ENCODE measurements at places on chromosomes 1 and 21.

DNA sequence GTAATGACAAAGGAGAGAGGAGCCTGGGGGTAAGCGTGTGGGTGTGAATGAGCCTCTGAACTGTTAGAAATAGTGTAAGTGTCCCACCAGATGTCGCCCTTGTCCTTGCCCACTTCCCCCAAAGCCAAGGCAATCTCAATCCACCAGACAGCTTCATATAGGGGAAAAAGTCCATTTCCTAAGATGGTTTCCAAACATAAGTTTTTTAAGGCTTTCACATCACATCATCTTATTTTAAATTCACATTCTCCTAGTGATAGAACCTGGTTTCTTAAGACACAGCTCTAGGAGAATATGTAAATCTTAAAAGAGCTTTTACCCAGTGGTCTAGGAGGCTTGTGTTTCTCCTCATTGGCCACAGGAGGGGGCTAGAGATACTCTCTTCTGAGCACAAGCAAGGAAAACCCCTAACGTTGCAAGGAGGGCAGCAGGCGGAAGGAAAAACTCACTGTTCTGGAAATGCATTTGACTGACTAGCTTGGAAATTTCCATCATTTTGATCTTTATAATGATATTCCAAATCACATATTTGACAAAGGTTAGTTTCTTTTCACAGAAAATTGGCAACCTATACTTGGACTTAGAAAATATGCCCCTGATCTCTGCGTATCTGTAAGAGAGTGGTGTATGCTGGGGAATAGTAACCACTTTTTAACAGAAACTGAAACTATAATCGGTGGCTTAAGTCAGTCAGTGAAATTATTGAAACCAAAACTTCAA lies 51.9 kb upstream of the LPAR3 start:
- peak overlapping the region; percentile 76 for H3K4me3 ChIP-seq
- no peaks in the 10 kb centered on the region for H3K27me3 ChIP-seq
- DNase-seq, result peak; percentile 84

DNA sequence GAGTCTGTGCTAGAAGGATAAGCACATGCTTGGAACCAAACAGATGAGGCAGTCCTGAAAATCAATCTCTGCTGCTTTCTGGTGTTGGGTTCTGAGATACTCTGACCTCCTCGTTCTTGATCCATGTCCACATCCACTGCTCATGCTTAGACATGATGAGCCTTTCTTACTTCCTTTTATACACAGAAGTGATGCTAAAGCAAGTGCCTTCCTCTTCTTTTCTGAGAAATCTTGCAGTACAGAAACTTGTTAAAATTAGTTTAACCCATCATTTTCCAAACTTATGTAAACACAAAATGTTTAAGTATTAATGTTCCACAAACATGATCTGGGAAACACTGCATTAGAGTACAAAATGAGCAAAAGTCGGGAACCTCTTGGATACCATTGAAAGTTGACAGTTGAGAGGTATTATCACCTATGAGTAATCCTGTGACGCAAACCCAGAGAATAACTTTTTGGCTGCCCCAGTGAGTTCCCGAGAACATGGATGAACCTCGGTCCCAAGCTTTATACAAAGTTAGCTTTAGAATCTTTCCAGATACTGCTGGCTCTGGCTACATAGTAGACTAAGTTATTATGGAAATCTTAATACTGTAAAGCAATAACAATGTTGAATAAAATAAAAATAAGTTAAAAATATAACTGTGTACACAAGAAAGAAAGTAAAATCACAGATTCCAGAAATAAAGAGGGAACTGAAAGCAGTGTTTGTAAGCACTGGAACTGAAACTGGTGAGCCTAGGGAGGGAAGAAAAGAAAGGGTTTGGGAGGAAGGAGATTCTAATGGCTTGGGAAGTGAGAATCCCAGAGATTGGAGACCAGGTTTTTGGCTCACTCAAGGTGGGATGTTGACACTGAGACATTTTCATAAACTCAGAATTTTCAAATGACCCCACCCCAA lies 429.3 kb upstream of the RUNX1 start:
- H3K27me3 ChIP-seq, result peaks cover 6% of the 10 kb centered on the region
- H3K27ac ChIP-seq, result no peak overlapping the region
- H3K4me3 ChIP-seq, result no peak overlapping the region
- H3K36me3 ChIP-seq, result peaks cover 2% of the 10 kb centered on the region
- peaks cover 30% of the 10 kb centered on the region for H3K4me1 ChIP-seq

DNA sequence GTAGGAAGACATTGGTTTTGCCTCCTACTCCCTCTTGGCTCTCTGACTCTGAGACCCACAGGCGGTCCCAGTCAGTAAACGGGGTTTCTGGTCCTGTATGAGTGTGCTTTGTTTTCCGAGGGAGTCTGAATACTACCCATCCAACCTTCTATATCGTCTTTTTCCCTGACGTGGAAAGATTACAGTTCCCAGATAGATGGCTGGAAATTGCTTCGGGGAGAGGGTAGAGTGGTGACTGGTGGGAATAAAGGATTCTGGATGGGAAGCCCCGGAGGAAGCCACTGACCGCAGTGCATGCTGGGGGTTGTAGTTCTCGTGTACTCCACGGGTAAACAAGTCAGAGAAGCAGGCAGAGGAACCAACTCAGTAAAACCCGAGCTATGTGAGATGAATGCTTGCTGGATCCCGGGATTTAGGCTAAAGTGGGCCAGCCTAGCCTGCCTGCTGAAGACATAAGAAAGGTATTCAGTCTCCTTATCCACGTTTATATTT lies 66.2 kb upstream of the IRF2BP2 start:
- H3K4me3 ChIP-seq, result peak overlapping the region; percentile 74
- H3K4me1 ChIP-seq, result peaks cover 10% of the 10 kb centered on the region
- no peaks in the 10 kb centered on the region for H3K27me3 ChIP-seq
- no peaks in the 10 kb centered on the region for H3K36me3 ChIP-seq
- DNase-seq, result peak; percentile 80

DNA sequence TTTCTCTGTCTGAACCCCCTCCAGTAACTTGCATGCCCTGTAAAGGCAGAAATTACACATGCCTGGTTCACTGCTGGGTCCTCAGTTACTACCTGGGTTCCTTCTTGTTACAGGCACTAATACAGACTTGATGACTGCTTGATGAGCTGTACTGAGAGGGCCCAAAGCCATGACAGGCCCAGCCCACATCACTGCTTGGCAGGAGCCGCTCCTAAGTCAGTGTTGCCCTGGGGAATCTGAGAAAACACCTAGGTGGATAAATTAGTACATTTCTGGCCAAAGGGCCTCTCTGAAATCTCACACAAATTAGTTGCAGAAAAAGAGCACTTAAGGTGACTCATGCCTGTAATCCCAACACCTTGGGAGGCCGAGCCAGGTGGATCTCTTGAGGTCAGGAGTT lies 37.8 kb upstream of the IRF2BP2 start:
- H3K4me1 ChIP-seq, result no peaks in the 10 kb centered on the region
- no peaks in the 10 kb centered on the region for H3K27me3 ChIP-seq
- no peaks in the 10 kb centered on the region for H3K36me3 ChIP-seq
- H3K27ac ChIP-seq, result no peak overlapping the region
- no peak for DNase-seq

All from activated CD8-positive, alpha-beta T cell treated with anti-CD3 and anti-CD28 coated beads for 36 hours (primary cell).